Fibroblast of skin of scalp (primary cell): ENCODE measurements at places on chromosomes 16 and 17.
A peak's percentile ranks its signal among the peaks of the same experiment; 100 is the strongest.

GRCh38 chr16:82344157-82344556 lies 174.1 kb upstream of the MPHOSPH6 start:
- no peak for DNase-seq

GRCh38 chr16:23855010-23855409 lies 19.2 kb downstream of the PRKCB start:
- DNase-seq = no peak

GRCh38 chr17:83018658-83019193 lies 60.7 kb upstream of the METRNL start:
- no peak for DNase-seq

DNA sequence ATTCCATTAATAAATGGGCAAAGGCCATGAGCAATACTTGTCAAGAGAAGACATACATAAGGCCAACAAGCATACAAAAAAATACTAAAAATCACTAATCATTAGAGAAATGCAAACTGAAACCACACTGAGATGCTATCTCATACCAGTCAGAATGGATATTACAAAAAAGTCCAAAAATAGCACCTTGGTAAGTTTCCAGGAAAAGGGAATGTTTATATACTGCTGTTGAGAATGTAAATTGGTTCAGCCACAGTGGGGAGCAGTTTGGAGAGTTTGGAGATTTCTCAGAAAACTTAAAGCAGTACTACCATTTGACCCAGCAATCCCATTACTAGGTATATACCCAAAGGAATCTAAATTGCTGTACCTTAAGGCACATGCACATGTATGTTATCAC lies 467.7 kb downstream of the CDH11 start:
- DNase-seq = peak; percentile 94

DNA sequence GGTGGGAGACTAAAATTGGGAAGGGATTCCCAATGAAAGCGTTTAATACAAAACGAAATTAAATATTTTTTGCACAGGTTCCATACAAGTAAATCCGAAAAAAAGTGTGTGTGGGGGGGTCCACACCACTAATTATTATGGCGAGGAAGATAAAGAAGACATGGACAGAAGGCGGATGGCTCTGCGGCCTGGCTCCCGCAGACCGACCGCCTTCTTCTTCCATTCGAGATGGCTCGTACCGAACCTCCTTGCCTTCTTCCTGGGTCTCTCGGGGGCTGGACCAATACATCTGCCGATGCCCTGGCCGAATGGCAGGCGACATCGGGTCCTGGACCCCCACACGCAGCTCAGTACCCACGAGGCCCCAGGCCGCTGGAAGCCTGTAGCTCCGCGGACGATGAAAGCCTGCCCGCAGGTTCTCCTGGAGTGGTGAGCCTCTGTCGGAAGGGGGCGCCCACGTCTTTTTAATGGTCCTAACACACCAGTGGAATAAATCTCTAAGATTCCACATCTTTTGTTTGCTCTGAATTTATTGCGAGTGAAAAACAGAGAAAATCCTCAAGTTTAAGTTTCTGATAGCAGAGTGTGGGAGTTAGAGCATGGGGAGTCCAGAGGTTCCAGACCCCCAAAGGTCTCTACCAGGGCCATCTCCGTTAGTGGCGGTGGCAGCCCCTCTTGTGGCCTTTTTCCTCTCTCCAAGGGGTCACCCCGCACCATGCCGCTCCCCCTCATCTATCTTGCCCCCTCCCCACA lies 1.4 kb downstream of the PRAC2 start:
- peak; percentile 77 for DNase-seq

- no peak for DNase-seq
Measured at GRCh38 chr16:46756772-46757171, 8.6 kb upstream of the MYLK3 start.

DNA sequence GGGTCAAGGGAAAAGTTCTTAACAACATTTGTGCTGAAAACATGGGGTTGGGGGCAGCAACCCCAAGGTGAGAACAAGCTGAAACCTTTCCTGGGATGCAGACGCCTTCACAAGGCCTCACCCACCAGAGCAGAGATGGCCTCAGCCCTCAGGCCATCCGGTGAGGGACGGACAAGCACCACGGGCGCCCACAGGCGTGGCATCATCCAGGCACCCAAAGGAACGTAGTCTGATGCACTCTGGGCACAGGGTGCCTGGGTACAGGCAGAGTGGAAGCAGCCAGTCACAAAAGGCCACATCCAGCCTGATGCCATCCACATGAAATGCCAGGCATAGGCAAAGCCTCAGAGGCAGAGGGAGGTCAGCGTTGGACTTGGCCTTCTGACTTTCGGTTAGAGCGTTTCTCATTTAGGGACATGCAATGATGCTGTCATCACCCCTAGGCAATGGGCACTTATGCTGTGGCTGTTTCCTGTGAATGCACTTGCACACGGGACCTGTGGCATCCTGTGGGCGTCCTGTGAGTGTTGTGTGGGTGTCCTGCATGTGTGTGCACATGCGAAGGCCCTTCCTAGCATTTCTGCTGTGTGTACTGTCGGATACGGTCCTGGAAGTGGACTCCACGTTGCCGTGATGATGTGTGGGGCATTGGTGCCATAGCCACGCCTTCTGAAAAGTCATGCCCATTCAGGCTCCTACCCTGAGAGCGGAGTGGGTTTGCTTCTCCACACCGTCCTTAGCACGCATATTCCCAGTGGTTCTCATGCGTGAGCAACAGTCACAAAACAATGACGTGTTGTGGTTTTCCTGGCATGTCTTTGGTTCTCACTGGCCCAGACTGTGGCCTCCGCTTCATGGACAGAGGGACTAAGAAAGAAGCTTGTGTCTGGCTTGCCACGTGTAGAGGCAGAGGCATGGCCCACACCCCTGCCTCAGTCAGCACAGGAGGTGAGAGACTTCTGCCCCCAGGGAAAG lies 52.7 kb upstream of the ZNF469 start:
- peak; percentile 34 for DNase-seq

- no peak for DNase-seq
Measured at GRCh38 chr16:68342620-68343019, 31.8 kb downstream of the PRMT7 start.

- DNase-seq = no peak
Measured at GRCh38 chr17:75914643-75915267, 10.1 kb upstream of the MRPL38 start.

GRCh38 chr17:7215136-7215638 lies 4.4 kb downstream of the DLG4 start:
- no peak for DNase-seq

DNA sequence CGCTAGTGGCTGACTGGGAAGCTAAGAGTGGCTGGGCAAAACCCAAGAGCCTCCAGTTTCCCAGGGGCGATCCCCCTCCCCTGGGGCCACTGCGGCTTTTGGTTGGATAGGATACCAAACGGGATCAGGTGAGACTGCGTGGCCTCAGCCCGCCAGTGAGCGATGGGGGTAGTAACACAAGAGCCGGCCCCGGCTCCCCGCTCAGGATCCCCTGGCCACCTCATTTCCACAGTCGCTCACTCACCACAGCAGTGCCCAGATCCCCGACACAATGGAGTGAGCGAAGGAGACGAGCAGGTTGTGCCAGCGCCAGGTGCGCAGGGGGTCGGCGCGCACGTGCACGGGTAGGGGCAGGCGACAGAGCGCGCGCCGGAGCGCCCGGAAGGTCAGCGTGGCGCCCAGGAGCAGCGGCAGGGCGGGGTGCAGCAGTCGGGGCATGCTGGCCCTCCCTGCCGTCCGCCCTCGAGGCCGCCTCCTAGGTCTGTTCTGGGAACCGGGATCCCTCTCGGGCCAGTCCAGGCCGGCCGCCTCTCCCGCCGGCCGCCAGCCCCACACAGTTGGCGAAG lies 290 bp downstream of the TLCD1 start:
- peak; percentile 35 for DNase-seq

DNA sequence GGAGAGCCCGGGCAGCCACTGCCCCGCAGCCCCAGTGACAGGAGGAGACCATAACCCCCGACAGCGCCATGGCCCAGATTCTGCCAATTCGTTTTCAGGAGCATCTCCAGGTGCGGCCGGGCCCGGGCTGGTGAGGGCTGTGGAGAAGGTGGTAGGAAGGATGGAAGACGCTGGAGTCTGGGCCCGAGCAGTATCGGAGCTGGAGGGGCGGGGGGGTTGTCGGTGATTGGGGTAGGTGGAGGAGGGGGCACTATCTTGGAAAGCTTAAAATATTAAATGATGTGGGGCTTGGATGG lies 317 bp downstream of the CLTC start:
- DNase-seq = no peak
